ENCODE measurements at places on chromosomes 7 and 10.

DNA sequence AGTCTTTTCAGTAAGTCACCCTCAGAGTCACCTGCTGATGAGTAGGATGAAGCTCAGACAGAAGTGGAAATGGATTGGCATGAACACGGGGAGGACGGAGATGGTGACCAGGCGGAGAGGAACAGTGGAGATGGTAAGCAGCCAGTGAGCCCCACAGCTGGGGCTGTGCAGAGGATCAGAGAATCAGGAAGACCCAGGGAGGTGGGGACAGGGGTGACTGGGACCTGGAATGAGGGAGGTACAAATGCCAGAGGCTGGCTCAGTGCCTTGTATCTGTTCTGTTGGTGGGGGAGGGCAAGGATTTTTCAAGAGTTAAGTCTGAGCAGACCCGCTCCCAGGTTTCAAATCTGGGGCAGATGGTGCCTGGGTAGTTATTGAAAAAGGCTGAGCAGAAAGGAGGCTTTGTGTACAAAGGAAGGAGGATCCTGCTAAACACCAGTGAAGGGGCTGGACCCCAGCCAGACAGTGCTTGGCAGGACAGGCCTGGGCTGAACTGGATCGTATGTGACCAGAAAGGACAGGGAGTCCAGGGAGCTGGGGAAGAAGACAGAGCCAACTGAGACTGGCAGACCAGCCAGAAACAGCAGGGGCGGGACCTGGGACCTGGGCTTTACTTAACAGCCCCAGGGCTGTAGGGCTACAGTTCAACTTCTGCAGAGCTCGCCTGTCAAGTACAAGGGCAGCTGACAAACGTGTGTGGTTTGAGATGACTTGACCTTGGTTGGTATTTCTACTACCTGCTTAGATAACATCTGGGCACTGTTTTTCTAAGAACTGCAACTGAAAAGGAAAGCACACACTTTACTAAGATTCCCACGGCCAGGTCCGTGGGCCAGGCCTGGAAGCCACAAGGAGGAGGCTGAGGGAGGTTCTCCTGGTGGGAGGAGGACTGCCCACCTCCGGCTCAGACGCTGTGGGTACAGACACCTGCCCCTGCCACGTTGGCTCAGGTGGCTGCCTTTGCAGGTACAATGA lies 13.2 kb upstream of the FRMPD2 start:
- DNase-seq, result no peak

- DNase-seq, result no peak
Measured at GRCh38 chr10:95547791-95548435, 13.3 kb downstream of the SORBS1 start.

DNA sequence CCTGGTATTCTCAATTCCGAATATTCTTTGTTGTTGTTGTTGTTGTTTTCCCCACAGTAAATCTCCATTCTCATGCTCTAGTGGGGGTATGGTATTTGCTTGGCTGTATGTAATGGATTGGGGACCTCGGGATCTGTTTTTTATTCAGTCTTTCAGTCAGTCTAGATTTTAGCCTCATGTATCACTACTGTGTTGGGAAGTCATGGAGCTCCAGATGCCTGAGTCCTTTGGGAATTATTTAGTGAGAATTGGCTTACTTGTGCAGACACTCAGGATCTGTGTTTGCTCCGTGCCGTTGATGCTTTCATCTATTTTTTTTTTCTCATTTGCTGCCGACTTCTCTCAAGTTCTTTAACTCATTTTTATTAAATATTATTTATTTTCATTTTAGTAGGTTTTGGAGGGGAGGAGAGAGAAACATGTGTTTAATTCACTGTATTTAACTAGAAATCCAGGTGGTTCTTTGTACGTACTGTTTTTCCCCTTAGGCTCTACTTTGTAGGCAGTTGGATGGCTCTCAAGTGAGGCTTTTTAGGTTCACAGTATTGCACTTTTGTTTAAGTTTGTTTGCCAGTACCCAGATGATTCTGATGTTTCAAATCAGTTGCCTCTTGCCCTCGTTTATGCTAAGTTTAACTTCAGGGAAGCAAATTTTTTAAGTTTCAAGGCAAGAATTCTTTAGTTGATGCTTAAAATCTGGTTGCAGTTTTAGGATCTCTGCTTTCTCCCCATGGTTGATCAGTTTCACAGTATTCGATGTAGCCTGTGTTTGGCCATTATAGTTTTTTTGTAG lies 36.9 kb downstream of the ZNRF2 start:
- no peak for DNase-seq

DNA sequence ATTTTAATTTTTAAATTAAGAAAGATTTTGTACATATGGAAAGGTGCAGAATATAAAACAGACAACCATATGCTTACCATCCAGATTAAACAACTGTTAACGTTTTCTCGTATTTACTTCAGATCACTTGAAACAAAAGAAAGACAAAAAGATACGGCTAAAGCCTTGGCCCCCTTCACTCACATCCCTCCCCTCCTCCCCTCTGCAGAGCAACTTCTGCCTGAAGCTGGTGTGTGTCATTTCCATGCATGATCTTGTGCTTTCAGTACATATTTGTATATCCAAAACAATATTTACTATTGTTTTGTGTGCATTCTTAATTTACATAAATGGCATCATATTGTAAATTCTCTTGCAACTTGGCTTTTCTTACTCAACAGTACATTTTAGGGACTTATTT lies 68.5 kb upstream of the ANKRD1 start:
- no peak for DNase-seq

GRCh38 chr7:108328174-108328651 lies 128.0 kb downstream of the NRCAM start:
- no peak for DNase-seq

DNA sequence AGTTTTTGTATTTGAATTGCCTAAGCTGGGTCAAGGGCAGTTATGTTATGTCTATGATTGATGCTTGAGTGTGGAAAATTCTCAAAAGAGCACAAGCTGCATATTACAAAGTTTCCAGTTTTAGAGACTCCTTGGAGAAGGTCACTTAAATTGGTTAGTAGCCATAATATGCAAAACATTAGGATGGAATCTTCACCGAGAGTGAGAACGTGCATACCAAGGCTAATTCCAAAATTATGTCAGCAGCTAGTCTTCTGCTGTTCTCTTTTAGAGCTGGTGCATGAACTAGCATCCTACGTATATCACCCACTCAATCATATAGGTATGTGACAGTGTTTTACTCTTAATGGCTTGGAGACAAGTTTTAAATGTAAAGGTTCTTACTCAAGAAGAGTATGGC lies 49.2 kb downstream of the MKX start:
- DNase-seq, result no peak

DNA sequence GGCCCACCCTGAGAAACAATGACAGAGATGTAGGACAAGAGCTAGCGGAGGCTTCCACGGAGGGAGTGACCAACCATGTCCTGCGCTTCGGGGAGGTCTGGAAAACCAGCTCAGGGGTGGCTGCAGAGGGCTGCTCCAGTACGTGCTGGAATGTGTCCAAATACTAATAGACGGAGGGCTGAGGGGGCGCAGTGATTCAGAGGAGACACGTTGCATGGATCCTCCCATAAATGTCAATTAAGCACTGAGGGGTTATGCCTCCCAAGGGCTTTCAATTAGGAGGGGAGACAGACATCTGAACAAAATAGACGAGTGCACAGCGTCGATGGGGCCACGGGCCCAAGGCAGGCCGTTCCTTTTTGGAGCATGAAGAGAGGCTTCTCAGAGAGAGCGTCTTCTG lies 51.0 kb upstream of the NPS start:
- DNase-seq, result no peak

DNA sequence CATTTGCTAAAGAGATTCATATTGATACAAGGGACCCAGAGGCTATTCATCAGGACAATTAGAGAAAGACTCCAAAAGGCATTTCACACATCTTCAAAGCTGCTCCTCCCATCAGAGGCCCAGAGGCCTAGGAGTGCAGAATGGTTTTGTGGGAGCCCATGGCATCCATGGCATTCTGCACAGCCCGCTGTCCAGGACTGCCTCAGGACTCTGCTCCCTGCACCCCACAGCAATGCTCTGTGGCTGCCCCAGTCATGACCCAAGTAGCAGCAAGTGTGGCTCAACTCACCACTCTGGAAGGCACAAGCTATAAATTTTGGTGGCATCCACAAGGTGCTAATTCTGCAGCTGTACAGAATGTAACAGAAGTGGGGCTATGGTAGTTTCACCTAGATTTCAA lies 38.5 kb downstream of the ZNF438 start:
- DNase-seq, result no peak

DNA sequence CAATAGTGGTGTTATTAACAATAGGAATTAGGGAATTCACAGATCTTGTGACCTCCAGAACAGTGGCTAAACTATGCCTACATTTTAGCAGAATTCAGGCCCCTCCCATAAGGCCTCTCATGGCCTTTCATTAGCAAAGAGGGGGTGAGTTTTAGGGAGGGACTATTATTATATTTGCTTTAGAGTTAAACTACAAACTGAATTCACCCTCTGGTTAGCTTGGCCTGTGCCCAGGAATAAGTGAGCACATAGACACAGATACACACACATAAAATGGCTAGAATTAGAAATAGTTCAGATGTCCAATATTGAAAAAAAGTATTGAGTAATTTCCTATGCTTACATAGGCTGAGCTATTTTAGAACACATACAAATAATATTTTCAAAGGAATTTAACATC lies 818.8 kb upstream of the COBL start:
- DNase-seq, result no peak

- DNase-seq, result no peak
Measured at GRCh38 chr7:128026551-128026950, 4.7 kb downstream of the LRRC4 start.

DNA sequence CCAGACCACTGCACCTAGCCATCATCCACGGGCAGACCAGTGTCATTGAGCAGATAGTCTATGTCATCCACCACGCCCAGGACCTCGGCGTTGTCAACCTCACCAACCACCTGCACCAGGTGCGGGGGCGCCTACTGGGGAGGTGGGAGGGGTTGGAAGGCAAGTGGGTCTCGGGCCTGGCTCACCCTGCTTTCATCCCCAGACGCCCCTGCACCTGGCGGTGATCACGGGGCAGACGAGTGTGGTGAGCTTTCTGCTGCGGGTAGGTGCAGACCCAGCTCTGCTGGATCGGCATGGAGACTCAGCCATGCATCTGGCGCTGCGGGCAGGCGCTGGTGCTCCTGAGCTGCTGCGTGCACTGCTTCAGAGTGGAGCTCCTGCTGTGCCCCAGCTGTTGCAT lies 4.6 kb downstream of the NFKB2 start:
- DNase-seq, result no peak

DNA sequence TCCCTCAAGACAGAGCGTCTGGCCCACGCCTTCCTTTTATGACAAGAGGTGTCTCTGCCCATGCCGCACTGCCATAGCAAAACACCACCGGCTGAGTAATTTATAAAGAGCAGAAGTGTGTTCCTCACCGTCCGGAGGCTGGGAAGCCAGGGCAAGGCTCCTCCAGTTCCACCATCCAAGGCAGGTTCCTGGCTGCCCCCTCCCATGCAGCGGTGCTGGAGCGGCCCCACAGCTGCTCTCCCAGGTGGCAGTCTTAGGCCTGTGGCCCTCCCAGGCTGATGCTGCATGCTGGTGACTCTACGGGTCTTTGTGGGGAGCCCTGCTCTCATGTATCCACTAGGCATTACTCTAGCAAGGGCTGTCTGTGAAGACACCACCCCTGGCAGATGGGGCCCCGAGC lies 113.1 kb downstream of the TCERG1L start:
- DNase-seq, result peak; percentile 45

DNA sequence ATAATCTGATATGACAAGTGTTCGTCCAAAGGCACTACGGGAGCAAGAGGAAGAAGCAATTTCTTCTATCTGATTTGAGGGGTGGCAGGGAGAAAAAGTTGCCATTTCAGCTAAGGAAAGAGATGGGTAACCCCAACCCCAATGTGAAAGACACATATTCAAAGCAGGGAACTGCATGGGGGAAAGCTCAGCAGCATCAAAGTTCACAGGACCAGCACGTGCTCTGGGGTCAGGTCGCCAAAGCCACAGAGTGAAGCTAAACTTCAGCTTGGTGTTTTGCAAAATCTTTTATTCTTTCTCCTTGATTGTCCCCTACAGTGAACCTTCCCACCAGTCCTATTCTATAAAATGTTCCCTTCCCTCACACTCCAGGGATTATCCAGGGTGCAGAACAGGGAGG lies 112.8 kb upstream of the PPP2R2D start:
- DNase-seq, result no peak

DNA sequence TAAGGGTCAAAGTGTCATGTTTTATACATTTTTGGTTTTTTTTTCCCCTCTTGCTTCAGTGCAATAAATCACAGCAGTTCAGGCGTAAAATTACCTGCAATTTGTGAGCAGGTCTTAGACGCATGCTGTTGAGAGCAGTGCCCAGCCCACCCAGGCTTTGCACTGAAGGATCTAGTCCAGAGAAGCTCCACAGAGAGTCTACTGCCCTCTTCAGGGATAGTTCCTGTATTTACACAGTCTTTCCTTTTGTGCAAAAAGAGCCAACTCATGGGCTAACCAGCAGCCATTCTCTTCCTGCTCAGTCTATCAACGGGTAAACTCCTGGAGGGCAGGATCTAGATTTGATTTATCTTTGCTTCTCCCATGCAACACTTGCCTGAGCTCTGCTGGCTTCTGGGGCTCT lies 82.2 kb upstream of the NAMPT start:
- no peak for DNase-seq

DNA sequence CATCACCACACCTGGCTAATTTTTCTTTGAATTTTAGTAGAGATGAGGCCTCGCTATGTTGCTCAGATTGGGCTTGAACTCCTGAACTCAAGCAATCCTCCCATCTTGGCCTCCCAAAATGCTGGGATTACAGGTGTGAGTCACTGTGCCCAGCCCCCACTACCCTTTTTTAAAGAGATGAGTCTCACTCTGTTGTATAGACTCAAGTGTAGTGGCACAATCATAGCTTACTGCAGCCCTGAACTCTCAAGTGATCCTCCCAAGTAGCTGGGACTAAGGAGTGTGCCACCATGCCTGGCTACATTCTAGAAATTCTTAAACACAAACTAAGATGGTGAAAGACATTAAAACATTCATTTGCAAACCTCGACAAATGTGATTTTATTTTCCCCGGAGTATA lies 12.6 kb downstream of the SYPL1 start:
- no peak for DNase-seq

DNA sequence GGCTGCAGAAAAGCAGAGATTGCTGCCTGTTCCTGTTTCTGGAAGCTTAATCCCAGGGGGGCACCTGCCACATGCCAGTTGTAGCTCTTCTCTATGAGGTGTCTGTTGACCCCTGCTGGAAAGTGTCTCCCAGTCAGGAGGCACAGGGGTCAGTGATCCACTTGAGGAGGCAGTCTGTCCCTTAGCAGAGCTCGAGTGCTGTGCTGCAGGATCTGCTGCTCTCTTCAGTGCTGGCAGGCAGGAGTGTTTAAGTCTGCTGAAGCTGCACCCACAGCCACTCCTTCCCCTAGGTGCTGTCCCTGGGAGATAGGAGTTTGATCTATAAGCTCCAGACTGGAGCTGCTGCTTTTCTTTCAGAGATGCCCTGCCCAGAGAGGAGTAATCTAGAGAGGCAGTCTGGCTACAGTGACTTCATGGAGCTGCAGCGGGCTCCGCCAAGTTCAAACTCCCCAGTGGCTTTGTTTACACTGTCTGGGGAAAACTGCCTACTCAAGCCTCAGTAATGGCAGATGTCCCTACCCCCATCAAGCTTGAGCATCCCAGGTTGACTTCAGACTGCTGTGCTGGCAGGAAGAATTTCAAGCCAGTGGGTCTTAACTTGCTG lies 57.6 kb upstream of the CROT start:
- DNase-seq, result no peak

GRCh38 chr10:110779489-110779888 lies 92.2 kb upstream of the PDCD4 start:
- DNase-seq, result no peak

- no peak for DNase-seq
Measured at GRCh38 chr7:51223505-51223904, 93.1 kb downstream of the COBL start.
